ENCODE measurements at places on chromosomes 4 and X.

GRCh38 chrX:97189668-97190067 is 306.0 kb downstream of the RPA4 start:
- no peak for DNase-seq

DNA sequence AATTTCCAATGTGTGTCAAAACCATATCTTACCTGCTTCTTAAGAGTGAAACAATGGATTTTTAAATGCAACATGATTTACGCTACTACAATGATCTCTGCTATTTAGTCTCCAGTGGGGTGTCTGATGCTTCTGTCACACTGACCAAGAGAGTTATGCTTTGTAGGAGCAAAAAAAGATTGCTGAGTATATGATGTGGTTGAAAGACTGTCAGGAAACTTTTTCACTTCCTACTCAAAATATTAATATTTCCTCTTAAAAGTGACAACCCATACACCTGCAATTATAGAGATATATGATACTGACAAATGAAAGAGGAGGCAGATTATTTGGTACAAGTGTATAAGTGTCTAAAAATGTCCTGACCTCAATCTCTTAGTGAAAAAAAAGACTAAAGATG is 105.2 kb upstream of the BMP3 start:
- DNase-seq: no peak

DNA sequence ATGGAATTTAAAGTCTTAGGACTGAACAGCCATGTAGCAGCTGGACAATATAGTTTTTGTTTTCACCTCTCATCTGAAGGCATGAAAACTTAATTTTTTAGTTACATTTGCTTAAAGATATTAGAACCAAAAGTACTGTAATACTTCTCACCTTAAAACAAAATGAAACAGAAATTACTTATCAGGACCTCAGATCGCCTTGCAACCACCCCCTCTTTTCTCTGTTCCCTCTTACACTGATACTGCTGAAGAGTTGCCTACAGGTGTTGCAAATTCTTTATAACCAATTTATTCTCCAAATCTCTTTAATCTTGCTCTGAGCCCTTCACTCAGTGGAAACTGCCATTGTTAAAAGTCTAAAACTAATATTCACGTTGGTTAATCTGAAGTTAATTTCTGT is 145.0 kb downstream of the SPCS3 start:
- no peak for DNase-seq

DNA sequence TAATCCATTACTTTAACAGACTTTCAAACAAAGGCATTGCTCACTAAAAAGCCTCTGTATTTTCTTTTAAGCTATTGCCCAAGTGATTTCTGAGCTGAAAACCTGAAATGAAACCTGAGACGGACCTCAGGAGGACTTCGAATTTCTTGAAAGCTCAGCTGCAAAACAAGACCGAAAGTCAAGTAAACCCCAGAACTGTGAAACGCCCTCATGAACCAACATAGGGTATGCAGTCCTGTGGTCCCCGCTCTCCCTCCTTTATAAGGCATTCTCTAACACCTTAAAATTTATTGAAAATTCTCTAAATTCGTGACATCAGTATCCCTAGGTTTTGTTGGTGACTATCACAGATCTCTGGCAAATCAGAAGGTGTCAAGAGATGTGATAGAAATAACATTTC is 91.8 kb downstream of the SHISA3 start:
- DNase-seq: no peak

All from NCI-H1105 (cell line).